ENCODE measurements at places on chromosomes 12 and 14.

DNA sequence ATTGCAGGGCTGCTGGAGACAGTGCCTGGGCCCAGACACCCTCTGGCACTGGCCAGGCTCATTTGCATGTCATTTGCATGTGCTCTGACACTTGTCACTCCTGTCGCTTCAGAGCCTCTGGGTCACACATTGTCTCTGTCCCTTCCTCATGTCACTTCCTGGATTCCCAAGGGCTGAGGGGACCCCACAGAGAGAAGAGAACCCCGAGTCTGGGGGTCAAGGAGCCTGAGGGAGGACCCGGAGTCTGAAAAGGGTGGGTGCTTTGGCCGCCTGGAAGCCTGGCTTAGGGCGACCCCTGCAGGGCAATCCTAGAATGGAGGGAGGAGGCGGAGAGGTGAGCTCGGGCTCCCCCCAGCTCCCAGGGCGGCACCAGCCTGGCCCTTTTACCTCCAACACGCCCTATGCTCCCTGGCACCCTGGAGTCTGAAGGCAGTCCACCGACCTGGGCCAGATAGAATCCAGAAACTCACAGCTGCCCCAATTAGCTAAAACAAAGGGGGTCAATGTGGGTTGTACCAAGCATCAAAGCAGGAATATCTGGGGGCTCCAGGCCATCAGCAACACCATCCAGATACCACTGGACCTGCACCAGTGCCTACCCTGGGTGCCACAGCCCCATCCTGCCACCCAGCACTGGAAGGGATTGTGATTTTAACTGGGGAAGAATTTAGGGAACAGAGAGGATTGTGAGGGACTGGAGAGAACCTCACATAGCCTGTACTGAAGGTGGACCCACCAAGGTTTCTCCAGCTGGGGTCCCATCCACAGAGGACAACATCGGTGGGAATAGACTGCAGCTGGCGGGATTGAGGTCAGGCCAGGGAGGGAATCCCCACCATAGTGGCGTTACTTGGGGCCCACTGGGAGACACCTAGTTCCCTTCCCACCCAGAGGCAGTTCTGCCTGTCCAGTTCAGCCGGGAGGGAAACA, 21.8 kb upstream of the KRT78 start:
- peak; percentile 63 for DNase-seq

GRCh38 chr14:33653308-33653695, 297.6 kb downstream of the EGLN3 start:
- no peak for DNase-seq

DNA sequence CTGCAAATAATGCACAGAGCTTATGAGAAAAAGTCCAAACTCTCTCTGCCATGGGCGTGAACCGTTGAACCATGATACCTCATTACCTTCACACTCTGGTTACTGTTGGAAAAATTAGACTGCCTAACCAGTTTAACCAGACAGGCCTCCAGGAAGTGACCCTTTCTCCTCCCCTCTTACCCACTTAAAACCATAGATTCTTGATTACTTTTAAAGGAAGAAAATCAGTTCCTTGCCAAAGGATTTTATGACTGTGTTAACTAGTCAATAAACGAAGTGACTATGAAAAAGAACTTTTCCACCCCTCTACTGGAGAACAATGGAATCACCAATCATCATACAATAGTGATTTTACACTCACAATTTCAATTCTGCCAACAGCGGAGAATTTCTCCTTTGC, 254.0 kb upstream of the ATP2B1 start:
- DNase-seq: no peak

GRCh38 chr12:110822821-110823415, 23.9 kb upstream of the CCDC63 start:
- DNase-seq: no peak

GRCh38 chr14:102234331-102235264, 70.4 kb downstream of the MOK start:
- DNase-seq: no peak

DNA sequence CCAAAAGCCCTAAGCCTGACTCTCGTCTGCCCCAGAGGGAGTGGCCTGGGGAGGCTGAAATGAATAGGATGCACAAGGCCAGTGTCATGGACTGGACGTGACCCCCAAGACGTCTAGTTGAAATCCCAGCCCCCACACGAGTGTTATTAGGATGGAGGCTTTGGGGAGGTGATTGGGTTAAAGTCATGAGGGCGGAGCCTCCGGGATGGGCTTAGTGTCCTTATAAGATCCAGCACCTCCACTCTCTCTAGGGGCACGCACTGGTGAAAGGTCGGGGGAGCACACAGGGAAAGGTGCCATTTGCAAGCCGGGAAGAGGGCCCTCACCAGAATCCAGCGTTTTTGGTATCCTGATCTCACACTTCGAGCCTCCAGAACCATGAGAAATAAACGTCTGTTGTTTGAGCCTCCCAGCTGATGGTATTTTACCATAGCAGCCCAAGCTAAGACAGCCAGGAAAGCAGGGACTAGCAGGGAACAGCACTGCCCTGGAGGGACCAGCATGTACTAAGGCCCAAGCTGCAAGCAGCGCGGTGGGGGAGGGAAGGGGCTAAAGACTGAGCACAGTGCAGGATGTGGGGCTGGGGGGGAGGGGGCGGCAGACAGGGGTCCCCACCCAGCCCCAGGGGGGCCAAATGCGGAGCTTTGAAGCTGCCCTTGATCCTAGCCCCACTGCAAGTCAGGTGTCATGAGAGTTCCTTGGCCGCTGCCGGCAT, 78.3 kb upstream of the NCOR2 start:
- DNase-seq: no peak

Data from head of caudate nucleus (tissue), 42 donors.